ENCODE measurements at places on chromosomes 7 and 10. TPM values are rescaled to one million over a fixed set of nuclear protein-coding genes. Genes with fewer than 3 reads are reported as not detected.

The C7orf33 gene
- total RNA-seq: not detected

The PTPRZ1 gene
- not detected for total RNA-seq

The CCL24 gene
- not detected for total RNA-seq

DNA sequence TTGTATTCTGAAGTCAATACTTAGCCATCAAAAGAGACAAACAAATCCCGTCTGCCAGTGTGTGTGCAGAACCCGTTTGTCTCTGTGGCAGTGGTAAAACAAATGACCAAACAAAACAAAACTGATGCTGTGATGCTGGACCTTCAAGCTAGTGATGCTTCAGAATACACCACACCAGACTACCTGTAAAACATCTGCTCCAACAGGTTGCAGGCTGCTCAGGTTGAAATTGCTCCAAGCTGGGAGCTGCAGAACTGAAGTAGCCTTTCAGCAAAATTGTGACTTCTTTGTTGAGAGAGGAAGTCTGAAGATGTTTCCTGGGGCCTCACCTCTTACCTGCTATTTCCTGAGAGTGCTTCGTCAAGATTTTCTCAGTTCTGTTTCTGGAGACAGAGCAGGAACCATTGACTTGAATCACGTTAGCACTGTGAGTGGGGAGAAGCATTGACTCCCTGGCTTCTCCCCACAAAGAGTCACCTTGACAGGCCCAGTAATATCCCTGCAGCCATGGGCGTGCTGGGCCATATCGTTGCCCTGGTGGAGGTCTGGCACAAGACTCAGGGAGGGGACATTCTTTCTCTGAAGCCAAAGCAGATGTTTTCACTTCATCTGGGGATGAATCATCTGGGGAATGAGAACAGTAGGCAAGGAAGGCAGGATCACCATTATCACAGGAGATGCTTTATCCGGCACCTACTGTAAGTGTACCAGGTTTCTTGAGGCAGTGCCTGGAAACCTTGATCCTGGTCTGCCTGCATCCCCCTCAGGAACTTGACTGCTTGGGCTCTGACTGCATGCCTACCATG lies 80.2 kb downstream of the RBM20 start:
- DNase-seq: no peak

The CFAP43 gene
- total RNA-seq: not detected

GRCh38 chr10:43880160-43880559 lies 231.5 kb upstream of the ZNF32 start:
- no peak for DNase-seq

- no peak for DNase-seq
Measured at GRCh38 chr7:159329818-159330378, 185.2 kb upstream of the VIPR2 start.

GRCh38 chr7:1176891-1177373 lies 16.9 kb upstream of the ZFAND2A start:
- peak; percentile 90 for DNase-seq

DNA sequence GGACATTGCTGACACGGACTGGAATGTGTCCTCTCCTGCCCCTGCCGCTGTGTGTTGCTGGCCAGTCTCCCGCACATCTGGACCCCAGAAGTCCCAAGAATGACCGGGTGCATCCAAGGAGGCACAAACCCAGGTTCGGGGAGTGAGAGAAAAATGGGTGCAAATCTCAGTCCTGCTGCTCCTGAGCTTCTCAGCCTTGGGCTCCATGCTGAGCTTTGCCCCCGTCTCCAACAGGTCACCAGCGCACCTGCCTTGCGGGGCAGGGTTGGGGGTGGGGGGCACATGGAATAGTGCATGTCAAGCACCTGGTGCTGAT lies 6.0 kb upstream of the NANOS1 start:
- no peak for DNase-seq

The C10orf62 gene
- total RNA-seq: not detected

The HOXA9 gene
- total RNA-seq: not detected

The ACSM6 gene
- total RNA-seq: not detected
